8988T (cell line): ENCODE measurements at places on chromosomes 12 and 14.

DNA sequence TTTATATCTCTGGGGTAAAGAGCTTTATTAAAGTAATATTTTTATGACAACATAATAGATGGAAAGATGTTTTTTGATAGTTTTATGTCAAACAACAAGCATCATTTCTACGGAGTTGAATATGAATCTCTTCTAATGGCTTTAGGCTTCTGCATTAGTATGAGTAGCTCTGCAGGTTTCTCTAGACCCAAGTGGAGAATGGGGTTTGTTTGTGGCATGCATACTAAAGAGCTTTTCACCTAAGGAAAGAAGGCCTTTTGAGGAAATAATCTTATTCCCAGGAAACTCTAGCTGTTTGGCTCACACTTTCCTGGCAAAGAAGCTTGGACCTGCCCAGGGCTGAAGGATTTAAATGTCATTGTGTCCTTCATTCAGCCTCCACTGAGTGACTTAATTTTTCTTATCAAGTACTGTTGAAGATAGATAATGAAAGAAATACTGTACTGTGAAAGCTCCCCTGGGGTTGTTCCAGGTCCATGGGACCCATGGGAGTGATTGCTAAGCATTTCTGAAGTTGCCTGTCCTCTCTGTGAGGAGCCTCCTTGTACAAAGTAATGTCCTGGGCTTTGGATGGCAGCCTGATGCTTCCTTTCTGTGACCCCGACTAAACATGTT, 469.3 kb downstream of the LRIG3 start:
- DNase-seq, result no peak

- DNase-seq, result no peak
These were observed 493.3 kb downstream of the EGLN3 start for GRCh38 chr14:33457617-33458016.

DNA sequence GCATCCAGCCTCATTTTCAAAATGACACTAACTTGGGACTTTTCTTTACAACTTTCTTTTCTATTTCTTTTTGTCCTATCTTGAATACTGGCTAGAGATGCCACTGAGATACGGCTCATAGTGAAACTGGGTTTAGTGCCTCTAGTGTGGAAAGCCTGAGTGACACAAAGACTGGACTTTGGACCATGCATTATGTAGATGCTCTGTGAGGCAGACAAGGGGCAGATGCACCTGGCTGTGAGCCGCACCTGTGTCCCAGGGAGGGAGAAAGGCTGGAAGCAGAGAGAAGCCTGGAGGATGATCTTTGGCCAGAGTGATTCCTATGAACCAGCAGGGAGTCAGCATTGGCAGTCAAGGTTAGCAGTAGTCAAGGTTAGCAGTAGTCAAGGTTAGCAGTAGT, 852.3 kb upstream of the TMEM132C start:
- DNase-seq, result no peak

- DNase-seq, result no peak
These were observed 6.8 kb upstream of the NR4A1 start for GRCh38 chr12:52044292-52044983.

DNA sequence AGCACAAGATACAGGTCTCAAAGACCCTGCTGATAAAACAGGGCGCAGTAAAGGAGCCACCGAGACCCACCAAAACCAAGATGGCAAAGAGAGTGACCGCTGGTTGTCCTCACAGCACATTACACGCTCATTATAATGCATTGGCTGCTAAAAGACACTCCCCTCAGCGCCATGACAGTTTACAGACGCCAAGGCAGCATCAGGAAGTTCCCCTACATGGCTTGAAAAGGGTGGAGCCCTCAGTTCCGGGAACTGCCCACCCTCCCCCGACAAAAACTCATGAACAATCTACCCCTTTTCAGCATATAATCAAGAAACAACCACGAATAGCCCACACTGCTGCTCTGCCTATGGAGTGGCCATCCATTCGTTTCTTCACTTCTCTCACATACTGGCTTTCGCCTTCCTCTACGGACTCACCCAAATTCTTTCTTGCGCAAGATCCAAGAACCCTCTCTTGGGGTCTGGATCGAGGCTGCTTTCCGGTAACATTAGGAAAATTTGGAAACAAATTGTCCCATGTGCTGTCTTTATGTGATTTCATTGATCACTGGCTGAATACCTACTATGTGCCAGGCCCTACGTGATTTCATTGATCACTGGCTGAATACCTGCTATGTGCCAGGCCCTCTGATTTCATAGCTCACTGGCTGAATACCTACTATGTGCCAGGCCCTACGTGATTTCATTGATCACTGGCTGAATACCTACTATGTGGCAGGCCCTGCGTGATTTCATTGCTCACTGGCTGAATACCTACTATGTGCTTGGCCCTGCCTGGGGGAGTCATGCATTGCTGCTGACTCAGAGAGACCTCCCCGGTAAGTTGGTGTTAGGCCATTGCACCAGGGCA, 126.4 kb downstream of the PIWIL1 start:
- DNase-seq, result no peak

- no peak for DNase-seq
These were observed 470.3 kb downstream of the VRK1 start for GRCh38 chr14:97267509-97267908.

GRCh38 chr14:28584951-28585350, 181.6 kb upstream of the FOXG1 start:
- DNase-seq, result no peak

DNA sequence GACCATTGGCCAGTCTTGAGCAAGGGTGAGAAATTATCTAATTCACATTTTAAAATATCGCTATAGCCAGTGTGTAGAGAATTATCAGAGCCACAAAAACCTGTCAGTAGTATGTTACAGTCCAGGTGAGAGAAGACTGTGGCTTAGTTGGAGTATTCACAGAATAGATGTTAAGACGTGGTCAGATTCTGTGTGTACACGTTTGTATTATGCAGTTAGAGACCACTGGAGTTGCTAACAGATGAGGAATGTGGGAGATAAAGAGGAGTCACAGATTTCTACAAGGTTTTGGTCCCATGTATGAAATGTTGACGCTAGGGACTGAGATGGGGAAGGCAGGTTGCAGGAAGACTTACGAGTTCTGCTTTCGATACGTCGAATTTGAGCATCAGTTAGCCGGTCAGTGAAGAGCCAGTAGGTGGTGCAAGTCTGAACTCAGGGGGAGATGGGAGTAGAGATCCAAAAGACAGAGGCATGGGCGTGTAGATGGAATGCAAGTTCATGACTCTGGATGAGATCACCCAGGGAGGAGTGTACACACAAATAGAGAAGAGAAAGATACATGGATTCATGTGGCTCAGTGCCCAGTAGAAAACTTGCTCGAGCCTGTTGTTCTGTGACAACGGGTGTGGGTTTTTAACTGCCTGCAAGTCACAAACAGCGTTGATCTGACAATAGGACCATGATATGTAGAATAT, 114.8 kb upstream of the FLRT2 start:
- peak; percentile 7 for DNase-seq

DNA sequence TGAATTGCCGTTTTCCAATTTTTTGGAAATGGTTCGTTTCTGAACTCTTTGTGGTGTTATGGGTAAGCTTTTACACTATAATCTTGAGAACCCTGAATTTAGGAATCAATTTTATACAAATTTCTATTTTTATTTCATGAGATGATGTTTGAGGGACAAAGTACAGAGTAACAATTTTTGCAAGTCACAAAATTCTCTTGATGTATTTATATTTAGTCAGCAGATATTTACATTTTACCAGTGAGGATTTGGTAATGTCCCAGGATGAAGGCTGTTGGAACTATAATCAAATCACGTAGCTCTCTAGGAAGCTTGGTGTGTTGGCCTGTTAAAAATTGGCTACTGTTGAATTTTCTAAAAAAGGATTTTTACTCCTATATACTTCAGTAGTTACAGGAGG, 24.2 kb downstream of the GPATCH2L start:
- no peak for DNase-seq

GRCh38 chr14:75338398-75338797, 59.8 kb downstream of the FOS start:
- no peak for DNase-seq

- DNase-seq, result no peak
These were observed at the start of gene APOLD1 for GRCh38 chr12:12784911-12785814. Gene APOLD1, plus strand, starts transcription at chr12:12785659. Its CDS starts 33 bp downstream, at chr12:12785692.

DNA sequence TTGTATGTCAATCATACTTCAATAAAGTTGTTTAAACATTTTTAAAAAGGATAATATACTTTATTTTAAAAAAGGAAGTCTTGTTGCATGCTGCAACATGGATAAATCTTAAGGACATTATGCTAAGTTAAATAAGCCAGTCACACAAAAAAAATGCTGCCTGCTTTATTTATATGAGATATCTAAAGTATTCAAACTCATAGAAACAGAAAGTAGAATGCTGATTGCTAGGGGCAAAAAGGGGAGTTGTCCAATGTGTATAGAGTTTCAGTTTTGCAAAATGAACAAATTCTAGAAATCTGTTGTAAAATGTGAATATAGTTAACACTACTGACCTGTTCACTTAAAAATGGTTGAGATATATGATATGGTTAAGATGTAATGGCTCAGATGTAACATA, 8.7 kb downstream of the KLRC4 start:
- no peak for DNase-seq

- no peak for DNase-seq
These were observed 158.9 kb upstream of the PLEKHG7 start for GRCh38 chr12:92543840-92544239.
